ENCODE measurements at places on chromosomes 11 and 22.

- no peak for DNase-seq
Measured at GRCh38 chr22:46073683-46074504, 76.4 kb upstream of the PPARA start.

DNA sequence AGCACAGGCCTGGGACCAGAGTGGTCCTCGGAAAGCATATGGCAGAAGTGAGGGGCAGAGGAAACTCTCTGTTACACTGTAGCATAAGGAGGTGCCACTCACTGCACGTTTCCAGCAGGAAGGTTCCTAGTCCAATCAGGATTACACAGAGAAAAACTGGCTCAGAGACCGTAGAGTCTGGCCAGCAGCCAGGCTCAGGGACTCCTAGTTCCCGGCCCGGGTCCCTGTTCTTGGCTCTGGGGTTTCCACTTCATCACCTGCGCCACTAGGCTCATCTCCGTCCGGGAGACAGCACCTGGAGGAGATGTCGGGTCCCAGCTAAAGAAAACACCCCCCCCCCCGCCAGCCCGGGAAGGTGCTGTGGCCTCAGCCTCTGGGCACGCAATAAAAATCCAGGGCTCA is 1.1 kb downstream of the TTLL12 start:
- DNase-seq, result no peak

- no peak for DNase-seq
Measured at GRCh38 chr11:1793081-1793480, 29.4 kb upstream of the CTSD start.

GRCh38 chr22:46300491-46300890 is 3.8 kb downstream of the GTSE1 start:
- no peak for DNase-seq

GRCh38 chr22:46864314-46865051 is 102.0 kb downstream of the TBC1D22A start:
- no peak for DNase-seq

Measured in epithelial cell of prostate (primary cell).